Cardiac septum (tissue), 1 donor: ENCODE measurements at places on chromosomes 16 and 17.

- DNase-seq, result no peak
These were observed 174.8 kb downstream of the PRKCB start for GRCh38 chr16:24010440-24011089.

- no peak for DNase-seq
These were observed 163.8 kb upstream of the GSE1 start for GRCh38 chr16:85449191-85449884.

DNA sequence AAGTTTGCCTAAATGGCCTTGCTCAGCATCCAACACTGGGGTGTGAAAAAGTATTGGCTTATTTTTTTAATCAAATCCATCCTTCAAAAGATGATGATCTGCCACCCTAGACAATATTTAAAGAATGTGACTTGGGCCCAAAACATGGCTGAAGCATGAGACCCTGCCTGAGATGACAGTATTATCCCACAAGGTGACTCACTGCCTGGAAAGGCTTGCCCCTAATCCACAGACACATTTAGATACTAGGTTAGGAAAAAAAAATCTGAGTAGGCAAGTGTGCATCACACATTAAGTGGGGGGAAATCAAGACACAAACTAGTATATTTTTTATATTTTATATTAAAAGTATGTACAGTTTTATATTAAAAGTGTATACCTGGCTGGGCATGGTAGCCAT lies 38.4 kb downstream of the TOM1L2 start:
- no peak for DNase-seq

DNA sequence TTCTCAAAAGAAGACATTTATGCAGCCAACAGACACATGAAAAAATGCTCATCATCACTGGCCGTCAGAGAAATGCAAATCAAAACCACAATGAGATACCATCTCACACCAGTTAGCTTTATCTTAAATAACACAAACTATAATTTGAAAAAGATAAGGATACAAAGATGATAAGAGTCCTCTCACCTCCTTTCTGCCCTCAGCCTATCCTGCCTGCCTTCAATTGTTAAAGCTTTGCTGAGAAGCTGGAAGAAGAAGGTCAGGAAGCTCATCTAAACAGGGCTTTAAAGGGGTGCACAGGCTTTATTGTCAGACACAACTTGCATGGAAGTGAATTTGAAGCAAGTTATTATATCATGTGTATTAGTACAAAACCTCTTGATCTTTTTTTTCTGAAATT lies 676.3 kb upstream of the GOT2 start:
- DNase-seq, result no peak

- DNase-seq, result no peak
These were observed 82.2 kb upstream of the CDH13 start for GRCh38 chr16:82544378-82545160.

GRCh38 chr16:69494991-69495392 lies 70.6 kb downstream of the CYB5B start:
- no peak for DNase-seq

- no peak for DNase-seq
These were observed 1.7 kb downstream of the RPRML start for GRCh38 chr17:46977348-46977747.
